ENCODE measurements at places on chromosomes 4 and X.

- no peak for DNase-seq
Observed at GRCh38 chr4:70709611-70710205, 12.1 kb upstream of the RUFY3 start.

DNA sequence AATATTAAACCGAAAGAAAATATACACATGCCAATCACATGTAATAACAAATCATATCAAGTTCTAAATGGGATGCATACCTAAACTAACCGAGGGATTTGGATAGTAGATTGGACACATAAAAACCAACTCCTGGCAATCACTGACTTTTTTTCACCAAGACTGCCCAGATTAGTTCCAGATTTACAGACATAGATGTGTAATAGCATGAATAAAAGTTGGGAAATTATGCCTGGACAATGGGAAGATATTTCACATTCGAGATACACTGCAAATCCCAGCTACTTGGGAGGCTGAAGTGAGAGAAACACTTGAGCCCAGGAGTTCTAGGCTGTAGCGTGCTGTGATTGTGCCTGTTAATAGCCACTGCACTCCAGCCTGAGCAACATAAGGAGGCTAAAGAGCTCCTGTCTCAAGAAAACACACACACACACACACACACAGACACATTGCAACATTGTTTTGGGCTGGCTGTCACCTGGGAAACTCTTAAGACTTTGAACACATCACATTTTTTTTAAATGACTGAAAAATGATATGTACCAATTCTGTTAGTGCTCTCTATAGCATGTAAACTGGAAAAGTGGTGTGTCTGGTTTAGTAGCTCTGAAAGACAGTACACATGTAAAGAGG, 5.7 kb downstream of the RAB40A start:
- DNase-seq: no peak

DNA sequence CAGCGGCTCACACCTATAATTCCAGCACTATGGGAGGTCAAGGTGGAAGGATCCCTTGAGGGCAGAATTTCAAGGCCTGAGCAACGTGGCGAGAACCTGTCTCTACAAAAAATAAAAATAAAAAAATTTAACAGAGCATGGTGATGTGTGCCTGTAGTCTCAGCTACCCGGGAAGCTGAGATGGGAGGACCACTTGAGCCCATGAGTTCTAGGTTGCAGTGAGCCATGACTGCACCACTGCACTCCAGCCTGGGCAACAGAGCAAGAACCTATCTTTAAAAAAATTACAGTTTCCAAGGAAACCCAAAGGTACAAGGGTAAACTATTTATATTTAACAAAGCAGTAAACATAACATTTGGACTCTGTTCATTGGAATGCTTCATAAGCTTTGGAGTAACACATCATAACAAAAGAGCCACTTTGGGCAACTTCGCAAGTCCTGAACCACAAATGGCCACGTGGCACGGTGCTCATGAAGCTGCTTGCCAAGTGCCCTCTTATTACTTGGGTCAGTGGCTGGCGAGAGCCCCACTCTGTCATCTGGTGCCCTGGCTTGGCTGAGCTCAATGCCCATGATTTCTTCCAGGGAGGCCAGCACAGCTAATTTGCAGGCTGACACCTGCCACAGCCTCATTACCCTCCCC, 165.6 kb downstream of the SH3KBP1 start:
- DNase-seq: no peak

DNA sequence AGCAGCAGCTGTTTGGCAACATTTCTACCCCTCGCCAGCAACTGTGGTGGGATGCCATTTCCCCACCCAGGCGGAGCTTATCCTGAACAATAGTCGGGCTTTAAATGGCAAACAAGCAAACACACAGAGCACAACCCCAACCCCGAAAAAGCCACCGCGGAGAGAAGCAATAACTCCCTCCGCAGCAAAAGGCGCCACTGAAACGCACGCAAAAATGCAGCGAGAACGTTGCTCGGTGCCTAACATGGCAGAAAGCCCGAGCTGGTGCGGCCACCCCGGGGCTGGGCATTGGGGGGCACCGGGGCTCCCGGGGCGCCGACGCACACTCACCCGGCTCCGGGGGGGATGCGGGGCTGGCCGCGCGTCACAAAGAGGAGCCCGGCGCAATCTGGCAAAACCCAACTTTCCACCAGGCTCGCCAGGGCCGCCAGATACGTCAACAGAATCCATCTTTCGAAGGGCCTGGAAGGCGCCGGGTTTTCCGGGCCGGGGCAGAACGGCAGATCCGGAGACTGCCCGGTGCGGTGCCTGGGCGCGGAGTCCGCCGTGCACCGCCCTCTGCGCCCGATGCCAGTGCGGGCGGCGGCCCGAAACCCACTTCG, 818 bp downstream of the RAI2 start:
- DNase-seq: no peak

- DNase-seq: no peak
Observed at GRCh38 chrX:123487236-123487635, 245.6 kb downstream of the THOC2 start.

DNA sequence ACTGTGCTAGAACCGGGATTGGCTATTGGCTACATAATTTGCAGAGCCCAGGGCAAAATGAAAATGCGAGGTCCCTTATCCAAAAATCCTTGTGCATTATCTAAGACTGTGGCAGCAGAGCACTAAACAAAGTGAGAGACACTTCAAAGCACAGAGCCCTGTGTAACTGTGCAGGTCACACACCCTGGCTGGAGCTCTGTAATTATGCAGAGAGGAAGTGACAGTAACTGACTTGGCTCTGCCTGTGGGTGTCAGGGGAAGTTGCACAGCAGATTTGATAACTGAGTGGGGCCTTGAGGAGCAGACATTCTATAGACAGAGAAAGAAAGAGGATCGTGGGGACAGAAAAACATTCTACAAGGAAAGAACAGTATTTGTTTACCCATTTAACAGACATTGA, 173.5 kb upstream of the FMR1 start:
- no peak for DNase-seq

- DNase-seq: no peak
Observed at GRCh38 chrX:16785247-16786138, 773 bp upstream of the TXLNG start.

DNA sequence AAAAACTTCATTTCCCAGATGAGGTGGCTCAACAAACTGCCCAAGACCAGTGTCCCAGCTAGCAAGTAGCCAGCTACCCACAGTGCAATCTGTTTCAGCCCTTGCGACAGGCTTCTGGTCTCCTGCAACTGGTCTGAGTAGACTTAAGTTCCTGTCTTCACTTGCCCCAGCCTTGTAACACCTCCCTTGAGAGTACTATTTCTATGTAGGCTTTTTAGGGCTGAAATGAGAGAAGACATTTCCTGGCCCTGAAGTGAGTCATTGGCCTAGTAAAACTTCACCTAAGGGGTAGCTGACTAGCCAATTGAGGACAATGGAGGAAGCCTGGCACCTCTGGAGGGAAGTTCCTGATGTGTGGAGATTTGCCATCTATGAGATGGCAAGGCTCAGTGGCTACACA, 80.1 kb upstream of the STIM2 start:
- no peak for DNase-seq

DNA sequence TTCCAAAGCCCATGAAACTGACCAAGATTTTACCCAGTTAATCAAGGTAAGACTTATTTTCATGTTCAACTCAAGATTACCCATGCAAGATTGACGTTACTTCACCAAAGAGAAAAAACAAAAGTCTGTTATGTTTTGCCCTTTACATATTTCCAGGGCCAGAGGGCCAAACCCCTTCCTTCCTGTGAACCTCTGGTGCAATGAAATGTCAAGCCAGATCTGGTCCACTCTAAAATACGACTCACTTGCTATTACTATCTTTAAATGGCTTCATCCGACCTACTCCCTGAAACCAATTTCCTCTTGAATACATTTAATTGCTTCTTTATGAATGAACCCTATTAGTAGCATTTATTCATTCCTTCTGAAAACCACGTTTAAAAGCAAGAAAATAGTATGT, 33.0 kb downstream of the TSPAN5 start:
- no peak for DNase-seq

All from CD4-positive, alpha-beta T cell treated with Interleukin-12 subunit alpha and Interleukin-12 subunit beta, for 1 hour (primary cell).